ENCODE measurements at places on chromosomes 3 and 15.

DNA sequence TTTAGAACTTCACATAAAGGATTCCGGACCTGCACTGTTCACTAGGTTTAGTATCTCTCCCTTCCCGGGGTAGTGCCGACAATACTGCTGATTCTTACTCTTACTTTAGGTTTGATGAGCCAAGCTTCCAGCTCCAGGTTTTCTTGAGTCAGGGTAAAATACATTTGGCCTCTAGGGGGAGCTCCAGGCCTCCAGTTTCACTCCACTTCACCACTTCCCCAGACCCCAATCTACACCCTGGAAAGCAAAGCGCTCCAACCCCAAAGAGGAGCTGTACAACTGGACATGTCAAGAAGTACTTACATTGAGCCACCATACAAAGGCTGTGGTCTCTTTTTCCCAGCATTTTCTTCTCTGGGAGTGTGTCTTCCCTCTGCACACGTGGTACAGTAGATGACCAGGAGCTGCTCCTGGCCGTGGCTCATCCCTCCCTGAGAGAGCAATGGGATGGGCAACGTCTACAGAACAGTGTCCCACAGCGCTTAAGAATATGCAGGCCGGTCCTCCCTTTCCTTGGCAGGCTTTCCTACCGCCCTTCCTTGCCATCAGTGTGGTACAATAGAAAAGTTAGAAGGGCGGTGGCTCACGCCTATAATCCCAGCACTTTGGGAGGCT, 93.9 kb upstream of the CCDC80 start:
- DNase-seq = peak; percentile 78

GRCh38 chr3:195302431-195302830, 31.5 kb upstream of the XXYLT1 start:
- no peak for DNase-seq

GRCh38 chr3:66477856-66478255, 23.0 kb downstream of the LRIG1 start:
- DNase-seq = no peak

- no peak for DNase-seq
Observed at GRCh38 chr3:134427400-134428111, 53.3 kb upstream of the AMOTL2 start.

DNA sequence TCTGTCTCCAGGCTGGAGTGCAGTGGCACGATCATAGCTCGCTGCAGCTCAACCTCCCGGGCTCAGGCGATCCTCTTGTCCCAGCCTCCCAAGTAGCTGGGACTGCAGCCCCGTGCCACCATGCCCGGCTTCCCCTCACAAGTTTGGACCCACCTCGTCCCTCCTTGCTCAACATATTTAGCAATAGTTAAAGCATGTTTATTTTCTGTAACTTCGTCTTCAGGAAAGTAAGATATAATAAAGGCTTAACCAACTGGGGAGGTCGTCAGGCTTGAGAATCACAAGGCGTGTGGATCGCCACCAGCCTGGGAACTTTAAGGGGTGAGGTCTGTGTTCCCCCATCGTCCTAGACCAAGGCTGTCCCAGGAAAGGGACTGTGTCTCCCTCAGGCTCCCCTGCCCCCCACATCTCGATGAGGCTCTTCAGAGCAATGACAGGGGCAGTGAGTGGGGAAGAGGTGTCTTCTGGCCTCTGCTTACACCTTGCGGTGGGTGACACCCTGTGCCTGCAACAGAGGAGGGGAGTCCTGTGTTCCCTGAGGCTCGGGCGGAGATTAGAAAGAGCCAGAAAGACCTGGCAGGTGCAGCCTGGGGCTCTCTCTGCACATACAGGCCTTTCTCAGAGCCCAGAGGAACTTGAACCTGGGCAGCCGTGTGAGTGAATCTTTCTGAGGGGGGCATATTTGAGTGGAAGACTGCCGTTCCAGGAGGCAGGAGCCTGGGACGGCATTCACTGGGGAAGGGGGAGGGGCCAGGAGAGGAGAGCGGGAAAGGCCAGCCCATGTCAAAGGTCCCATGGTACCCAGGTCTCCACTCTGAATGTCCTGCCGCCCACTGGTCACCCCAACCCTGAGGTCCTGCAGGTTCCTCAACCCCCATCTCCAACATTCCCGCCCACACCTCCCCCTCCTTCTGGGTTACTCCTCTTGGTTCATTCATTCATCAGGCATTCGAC, 152.3 kb downstream of the SMAD6 start:
- no peak for DNase-seq
